ENCODE measurements at places on chromosomes 3 and 15. TPM values are rescaled to one million over a fixed set of nuclear protein-coding genes. Genes with fewer than 3 reads are reported as not detected.

- H3K27me3 ChIP-seq = no peaks in the 10 kb centered on the region
- H3K27ac ChIP-seq = no peak overlapping the region
- H3K36me3 ChIP-seq = no peaks in the 10 kb centered on the region
Measured at GRCh38 chr3:12279591-12280326, 9.1 kb upstream of the PPARG start.

DNA sequence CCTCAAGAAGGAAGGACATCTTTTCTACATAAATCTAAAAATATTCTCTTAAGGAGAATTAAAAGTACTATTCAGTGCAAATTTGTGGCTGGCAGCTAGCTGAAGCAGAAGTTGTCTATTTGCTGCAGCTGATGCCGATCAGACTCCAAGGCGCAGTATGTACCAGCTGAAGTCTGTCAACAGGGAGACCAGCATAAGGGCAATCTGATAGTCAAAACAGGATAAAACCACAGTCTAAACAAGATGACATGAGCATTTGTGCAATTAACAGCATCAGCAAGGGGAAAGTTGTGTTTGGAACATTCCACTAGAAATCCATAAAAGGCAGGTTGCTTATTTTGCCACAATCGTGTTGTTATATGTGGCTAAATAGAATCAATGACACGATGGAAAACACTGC is 198.2 kb upstream of the ROBO2 start:
- no peak overlapping the region for H3K4me3 ChIP-seq
- H3K27me3 ChIP-seq = no peaks in the 10 kb centered on the region

DNA sequence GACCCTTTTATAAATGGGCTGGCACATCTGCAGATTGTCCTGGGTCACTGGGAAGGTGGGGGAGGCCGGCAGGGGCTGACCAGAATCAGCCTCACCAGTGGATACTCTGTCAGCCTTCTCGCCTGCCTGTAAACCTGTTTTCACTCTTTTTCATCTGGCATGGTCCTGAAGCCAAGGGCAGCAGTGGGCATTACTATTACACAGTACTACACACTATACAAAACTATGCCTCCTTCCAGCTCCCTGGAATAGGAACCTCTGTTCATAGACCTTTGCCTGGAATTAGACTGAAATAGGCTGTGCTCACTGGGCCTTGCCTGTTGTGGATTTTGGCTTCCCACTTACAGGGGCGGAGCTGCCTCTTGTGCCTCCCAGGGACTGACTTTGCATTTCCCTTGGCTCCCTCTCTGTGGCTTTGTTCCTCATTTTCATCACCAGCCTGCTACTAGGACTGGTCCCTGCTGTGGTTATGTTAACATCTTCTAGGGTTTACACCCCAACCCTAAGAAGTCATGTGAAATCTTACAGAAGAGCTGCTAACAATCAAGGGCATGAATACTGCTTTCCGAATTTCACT is 120.7 kb downstream of the FNDC3B start:
- H3K4me3 ChIP-seq = no peak overlapping the region
- no peak overlapping the region for H3K27ac ChIP-seq
- no peak for DNase-seq
- H3K4me1 ChIP-seq = peaks cover 34% of the 10 kb centered on the region
- no peaks in the 10 kb centered on the region for H3K27me3 ChIP-seq
- H3K36me3 ChIP-seq = no peaks in the 10 kb centered on the region

DNA sequence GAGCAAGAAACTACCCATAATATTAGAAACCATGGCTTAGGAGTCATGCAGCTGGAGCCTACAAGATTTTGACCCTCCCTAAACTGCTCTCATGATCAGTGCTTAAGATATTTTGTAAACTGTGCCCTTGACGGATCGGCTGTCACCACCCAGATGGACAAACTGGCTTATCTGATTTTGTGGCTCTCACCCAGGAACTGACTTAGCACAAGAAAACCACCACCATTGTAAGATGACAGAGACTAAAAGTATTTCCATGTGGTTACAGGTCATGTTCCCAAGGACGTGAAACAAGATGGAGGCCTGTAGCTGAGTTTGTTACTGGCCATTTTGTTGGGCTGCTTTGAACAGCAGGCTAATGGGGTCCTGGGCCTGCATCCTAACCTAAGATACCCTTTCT is 940.9 kb downstream of the OTOL1 start:
- H3K36me3 ChIP-seq = no peaks in the 10 kb centered on the region
- H3K27me3 ChIP-seq = no peaks in the 10 kb centered on the region
- DNase-seq = peak; percentile 79
- H3K4me1 ChIP-seq = peaks cover 12% of the 10 kb centered on the region
- H3K4me3 ChIP-seq = no peak overlapping the region

- H3K27me3 ChIP-seq = peaks cover 98% of the 10 kb centered on the region
- no peak for DNase-seq
- H3K27ac ChIP-seq = no peak overlapping the region
- H3K4me1 ChIP-seq = no peaks in the 10 kb centered on the region
- H3K36me3 ChIP-seq = no peaks in the 10 kb centered on the region
Measured at GRCh38 chr3:28575746-28576613, 227.4 kb upstream of the AZI2 start.

DNA sequence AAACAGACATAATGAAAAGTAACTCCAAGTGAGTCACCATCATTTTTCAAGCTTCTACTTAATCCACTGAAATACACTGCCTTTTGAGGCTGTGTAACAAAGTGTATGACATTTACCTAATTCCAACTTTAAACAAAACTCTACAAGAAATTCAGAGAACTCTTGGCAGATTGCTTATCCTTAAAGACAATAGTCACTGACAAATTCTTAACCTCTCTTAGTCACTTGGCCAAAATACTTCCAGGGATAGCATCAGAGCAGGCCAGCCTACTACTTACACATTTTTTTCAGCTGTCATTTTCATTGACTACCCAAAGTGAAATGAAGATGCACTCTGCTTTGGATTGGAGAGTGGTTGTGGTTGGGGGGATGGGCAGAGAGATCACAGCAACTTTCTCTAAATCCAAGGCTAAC is 3.6 kb downstream of the WWTR1 start:
- DNase-seq = peak; percentile 64
- peak overlapping the region; percentile 64 for H3K4me3 ChIP-seq
- H3K27ac ChIP-seq = peak overlapping the region; percentile 3
- no peaks in the 10 kb centered on the region for H3K27me3 ChIP-seq
- H3K36me3 ChIP-seq = peaks cover 53% of the 10 kb centered on the region

DNAJB11 gene
- total RNA-seq = 120 TPM

- no peaks in the 10 kb centered on the region for H3K36me3 ChIP-seq
- H3K27me3 ChIP-seq = no peaks in the 10 kb centered on the region
- no peak for DNase-seq
- H3K4me1 ChIP-seq = peaks cover 5% of the 10 kb centered on the region
- no peak overlapping the region for H3K4me3 ChIP-seq
- no peak overlapping the region for H3K27ac ChIP-seq
Measured at GRCh38 chr3:155846119-155846518, 8.1 kb downstream of the SLC33A1 start.

CHRM5 gene
- total RNA-seq = 0.04 TPM

DNA sequence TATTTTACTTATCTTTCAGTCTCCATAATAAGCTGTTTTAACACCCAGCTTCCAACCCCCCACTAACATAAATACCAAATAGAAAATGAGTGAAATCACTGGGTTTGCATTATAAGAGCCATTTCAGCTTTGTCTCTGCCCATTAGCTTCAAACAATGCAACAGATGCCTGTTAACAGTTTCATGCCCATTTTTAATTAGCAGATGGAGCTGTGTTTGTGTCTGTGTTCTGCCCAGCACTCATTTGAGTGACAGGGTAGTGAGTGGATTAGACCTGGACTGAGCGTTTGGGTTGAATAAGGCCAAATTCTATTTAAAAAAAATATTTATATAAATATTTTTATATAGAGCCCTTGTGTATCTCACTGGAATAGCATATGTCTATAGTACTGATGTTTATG is 7.4 kb downstream of the RAB8B start:
- no peaks in the 10 kb centered on the region for H3K27me3 ChIP-seq
- no peak overlapping the region for H3K27ac ChIP-seq
- DNase-seq = no peak
- peaks cover 46% of the 10 kb centered on the region for H3K4me1 ChIP-seq
- no peaks in the 10 kb centered on the region for H3K36me3 ChIP-seq
- H3K4me3 ChIP-seq = no peak overlapping the region

SRGAP3 gene
- 9.6 TPM for total RNA-seq

DNA sequence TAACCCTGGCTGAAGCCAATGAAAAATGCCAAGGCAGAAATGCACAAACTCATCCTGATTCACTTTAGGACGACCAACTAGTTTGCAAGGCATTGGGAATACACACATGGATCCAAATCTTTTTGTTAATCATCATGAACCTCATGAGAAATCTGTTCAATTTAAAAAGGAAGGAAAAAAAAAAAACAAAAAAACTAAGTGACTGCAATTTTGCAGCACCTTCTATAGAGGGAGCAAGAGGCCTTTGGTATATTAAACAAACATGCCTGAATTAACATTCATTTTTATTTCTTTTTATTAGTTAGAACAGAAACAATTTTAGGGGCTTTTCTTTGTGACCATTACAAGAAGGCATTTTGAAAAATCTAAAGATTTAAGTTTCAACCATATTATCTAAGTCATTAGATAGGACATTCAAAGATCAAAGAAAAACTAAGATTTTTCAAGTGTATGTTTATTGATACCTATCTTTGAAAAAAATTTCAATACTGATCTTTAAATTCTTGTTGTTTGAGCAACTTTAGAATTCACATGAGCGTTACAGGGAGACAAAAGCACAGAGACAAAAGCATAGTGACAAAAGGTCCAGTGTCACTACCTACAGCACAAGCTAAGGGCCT is 182.4 kb downstream of the CBLB start:
- H3K4me3 ChIP-seq = no peak overlapping the region
- H3K4me1 ChIP-seq = no peaks in the 10 kb centered on the region
- H3K27ac ChIP-seq = no peak overlapping the region
- H3K27me3 ChIP-seq = no peaks in the 10 kb centered on the region
- DNase-seq = peak; percentile 59

DNA sequence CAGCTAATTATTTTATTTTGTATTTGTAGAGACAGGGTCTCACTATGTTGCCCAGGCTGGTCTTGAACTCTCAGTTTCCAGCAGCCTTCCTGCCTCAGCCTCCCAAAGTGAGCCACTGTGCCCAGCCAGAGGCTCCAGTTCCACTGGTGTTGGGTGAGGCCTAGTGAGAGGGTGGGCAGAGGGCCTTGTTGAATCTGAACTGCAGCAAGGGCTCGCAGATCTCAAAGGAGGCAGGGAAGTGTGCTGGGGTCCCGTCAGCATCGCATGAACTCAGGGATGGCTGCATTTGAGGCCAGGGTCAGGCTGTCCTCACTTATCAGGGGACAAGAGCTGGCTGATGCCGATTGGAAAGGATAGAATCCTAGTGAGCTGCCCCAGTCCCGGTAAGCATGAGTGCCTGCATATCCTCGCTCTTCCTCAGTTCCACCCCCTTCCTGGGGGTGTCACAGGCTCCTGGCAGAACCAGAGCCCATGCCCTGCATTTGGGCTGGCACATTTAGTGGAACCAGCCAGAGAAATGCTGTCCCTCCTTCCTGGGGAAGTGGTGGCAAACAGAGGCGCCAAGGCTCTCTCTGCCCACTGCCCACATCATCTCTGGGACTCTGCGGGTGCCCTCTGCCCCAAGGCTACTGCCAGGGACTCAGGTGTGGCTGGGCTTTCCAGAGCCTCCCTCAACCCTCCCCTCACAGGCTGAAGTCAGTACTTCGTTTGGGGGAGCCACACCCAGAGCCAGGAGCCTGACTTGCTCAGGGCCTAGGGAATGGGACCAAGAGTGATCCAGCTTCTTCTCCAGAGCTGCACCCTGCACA is 24.1 kb downstream of the ALS2CL start:
- peaks cover 2% of the 10 kb centered on the region for H3K36me3 ChIP-seq
- no peak for DNase-seq
- H3K4me1 ChIP-seq = no peaks in the 10 kb centered on the region
- H3K27me3 ChIP-seq = no peaks in the 10 kb centered on the region

DNA sequence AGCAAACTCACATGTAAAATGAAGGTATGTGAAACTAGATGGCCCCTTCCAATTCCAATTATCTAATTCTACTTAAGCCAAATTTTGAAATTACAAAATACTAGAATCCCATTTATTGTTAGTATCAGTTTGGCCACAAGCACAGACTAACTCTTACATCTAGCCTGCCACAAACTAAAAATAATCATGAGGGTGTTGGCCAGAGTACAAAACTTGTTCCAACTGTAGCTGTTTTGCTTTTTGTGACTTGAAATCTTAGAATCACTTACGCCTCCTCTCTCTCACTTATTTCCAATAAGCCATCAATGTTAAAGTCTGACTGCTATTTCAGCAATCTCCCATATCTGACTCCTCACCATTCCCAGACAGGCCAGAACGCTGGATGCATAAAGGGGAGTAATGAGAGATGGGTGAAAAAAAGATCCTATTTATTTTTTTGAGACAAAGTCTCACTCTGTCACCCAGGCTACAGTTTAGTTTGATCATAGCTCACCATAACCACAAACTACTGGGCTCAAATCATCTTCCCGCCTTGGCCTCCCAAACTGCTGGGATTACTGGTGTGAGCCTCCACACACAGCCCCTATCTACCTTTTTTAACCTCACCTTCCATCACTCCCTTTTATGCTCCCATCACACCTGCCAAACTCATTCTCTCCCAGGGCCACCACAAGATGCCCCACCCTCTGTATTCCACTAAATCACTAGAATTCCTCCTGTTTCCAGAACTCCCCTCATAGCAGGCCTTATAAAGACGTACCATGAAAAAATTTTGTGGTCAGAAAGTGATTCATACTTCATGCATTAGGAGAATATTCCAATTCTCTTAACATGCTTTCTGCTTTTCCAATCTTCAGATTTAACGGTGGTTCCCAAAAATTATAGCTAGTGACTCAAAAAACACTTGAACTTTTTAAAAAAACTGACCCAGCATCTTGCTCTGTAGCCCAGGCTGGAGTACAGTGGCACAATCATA is 36.5 kb downstream of the ATOSA start:
- peak; percentile 37 for DNase-seq
- no peaks in the 10 kb centered on the region for H3K4me1 ChIP-seq
- H3K27ac ChIP-seq = no peak overlapping the region

- peak; percentile 2 for DNase-seq
- no peaks in the 10 kb centered on the region for H3K36me3 ChIP-seq
- H3K4me1 ChIP-seq = peaks cover 18% of the 10 kb centered on the region
Measured at GRCh38 chr15:81531109-81531592, 157.1 kb upstream of the TMC3 start.

CYP19A1 gene
- total RNA-seq = not detected

CYP11A1 gene
- not detected for total RNA-seq

DNA sequence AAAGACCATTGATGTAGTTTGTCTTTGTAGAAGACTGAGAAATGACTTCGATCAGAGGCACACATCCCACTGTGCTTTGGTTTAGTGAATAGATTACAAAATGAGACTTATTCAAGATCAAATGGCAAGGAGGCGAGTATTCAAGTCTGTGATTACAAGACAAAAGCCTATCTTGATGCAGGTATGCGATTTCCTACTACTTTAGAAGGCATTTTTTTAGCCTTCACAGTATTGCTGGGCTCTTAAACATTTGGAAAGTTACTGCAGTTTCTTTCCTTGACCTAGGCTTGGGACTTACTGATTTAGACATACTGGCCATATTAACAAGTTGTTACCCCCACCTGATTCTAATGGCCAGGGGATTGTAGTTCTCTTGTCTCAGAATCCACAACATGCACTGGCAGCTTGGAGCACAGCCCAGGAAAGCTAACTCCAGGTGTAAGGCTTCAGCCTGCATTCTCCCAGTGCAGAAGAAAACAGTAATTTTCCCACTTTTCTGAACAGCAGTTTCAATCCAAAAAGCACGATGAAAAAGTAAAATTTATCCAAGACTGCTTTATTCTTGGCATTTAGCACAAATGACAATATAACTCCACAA is 311.6 kb downstream of the EPHA6 start:
- DNase-seq = no peak
- no peaks in the 10 kb centered on the region for H3K27me3 ChIP-seq
- no peaks in the 10 kb centered on the region for H3K4me1 ChIP-seq
- no peaks in the 10 kb centered on the region for H3K36me3 ChIP-seq

- H3K4me1 ChIP-seq = peaks cover 13% of the 10 kb centered on the region
- no peaks in the 10 kb centered on the region for H3K36me3 ChIP-seq
Measured at GRCh38 chr3:138477120-138477519, 42.7 kb downstream of the ESYT3 start.

KCNH8 gene
- total RNA-seq = not detected
